ENCODE measurements at places on chromosomes 7 and 10. TPM values are rescaled to one million over a fixed set of nuclear protein-coding genes. Genes with fewer than 3 reads are reported as not detected.

- DNase-seq = no peak
Observed at GRCh38 chr10:84190621-84191020, 3.7 kb upstream of the CDHR1 start.

GRCh38 chr10:93620925-93621324 lies 8.6 kb downstream of the PDE6C start:
- no peak for DNase-seq

DNA sequence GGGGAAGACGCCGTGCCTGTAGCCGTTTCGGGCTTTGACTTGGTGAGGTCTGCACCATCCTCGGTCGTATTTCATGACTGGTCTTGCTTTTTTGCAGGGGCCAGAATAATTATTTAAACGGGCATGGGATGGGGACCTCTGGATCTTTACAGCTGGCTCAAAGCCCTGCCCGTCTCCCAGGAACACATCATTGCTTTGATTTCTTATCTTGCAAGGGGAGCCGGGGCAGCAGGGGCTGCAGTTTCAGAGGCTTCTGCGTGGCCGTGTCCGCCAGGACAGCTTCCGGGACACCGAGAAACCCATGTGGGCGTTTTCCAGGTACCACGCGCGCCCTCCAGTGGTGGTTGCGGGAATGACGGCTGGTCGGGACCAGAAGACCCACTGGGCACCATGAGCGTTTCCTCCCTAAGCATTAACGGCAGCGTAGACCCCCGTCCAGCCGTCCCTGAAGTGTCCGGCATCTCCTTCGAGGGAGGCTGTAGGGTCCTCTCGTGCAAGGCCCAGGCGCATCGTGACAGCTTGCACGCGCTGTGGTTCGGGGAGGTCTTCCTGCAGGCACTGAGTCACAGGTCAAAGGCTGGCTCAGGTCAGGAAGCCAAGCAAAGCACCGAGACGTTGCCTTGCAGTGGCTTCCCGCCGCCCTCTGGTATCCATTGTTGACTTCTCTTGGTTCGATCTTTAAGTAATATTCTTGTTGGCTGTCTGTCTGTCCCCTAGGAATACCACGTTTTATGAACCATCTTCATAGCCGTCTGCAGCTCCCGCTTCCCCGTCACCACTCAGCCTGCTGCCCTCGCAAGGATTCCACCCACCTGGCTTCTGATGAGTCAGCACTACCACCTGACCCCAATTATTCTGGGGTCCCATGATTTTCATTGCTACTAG lies 16.2 kb upstream of the ZFAND2A start:
- peak; percentile 81 for DNase-seq

DNA sequence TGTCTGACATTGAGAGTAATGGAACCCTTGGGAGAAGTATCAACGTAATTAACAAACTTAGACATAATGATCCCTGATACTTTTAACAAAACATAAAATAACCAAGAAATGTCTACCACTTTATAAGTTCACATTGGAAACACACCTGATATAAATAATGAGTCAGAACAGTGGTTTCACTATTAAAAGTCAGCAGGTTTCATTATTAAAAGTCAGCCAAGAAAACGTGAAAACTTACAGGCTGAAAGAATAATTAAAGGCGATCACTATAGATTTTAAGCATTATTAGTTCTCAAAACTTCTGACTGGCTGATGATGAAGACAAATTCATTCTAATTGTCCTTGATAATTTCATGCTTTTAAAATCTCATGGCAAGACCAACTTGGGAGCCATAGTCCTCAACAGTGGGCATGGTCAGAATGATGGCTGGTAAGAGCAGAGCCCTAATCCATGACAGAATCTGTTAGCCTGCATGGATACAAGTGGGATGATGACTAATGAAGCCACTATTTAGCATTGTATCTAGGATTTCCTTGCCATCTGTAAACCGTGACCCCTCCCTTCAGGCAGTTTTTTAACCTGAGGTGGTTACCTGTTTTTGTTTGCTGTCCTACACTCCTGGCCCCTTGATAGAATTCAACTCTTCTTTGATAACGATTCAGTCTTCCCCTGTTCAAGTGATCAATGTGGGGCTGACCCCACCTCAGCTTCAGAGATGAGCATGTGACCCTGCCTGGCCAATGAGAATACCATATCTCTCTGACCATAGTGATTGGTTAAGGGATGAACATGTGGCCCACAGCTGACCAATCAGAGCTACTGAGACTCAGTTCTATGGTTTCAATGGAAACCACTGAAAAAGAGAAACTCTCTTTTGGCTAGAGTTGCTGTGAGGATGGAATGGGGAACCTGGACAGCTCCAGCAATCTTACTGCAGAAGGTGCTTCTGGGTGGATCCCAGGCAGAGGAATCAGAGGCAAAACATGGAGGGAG lies 151.0 kb downstream of the PLPP4 start:
- peak; percentile 62 for DNase-seq

DNA sequence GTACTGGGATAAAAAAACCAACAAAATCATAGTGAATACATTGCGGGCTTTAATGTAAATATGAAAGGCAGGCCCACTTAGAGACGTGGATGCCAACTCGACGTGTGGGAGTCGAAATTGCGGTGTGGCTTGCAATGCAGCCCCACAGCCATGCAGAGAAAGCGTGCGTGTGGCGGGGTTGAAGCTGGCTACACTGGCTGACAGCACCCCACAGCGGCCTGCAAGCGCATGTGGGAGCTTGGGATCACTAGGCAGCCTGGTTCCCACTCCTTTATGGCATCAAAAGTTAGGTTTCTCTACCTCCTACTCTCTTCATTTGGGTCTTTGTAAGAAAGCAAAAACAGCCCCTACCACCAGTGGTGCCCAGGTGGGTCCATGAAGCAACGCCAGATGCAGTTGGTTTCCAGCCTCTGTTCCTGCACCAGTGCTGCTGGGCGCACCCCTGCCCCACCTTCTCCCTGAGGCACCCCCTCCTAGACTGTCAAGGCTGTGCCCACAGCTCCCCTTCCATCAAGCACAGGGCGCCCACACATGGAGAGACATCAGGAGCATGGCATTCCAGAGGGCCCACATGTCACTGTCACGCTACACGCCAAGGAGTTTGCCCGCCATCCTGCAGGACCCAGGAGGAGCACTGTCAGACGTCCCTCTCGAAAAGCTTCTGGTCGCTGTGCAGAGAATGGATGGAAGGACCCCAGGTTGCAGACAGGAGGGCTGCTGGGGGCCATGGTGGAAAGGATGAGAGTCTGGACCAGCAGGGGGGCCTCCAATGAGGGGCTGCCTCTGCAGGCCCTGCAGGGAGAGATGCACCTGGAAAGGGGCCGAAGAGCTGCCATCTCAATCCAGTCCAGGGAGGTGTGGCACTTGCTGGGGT lies 142.9 kb downstream of the PAXIP1 start:
- DNase-seq = no peak

GRCh38 chr7:101536232-101536631 lies 92.9 kb downstream of the MYL10 start:
- no peak for DNase-seq

GRCh38 chr7:42236266-42236975 lies 588 bp downstream of the GLI3 start:
- peak; percentile 85 for DNase-seq

- DNase-seq = no peak
Observed at GRCh38 chr7:151764056-151764920, 112.6 kb downstream of the PRKAG2 start.

DNA sequence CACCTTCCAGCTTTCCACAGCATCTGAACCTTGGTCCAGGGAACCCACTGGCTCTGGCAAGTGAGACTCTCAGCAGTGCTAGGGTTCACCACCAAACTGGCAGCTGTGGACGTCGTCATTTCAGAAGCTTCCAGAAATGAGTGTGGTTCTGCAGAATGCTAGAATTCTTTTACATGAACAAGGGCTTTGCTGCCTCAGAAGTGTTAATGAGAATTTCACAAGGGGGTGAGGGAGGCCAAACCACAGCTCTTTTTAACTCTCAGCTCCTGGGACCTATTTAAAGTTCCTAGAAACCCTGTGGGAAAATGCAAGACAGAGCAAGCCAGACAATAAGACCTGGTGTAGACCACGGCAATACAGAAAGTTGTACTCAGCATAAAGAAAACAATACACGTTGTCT lies 129.3 kb upstream of the BET1 start:
- DNase-seq = no peak

GRCh38 chr10:102410429-102411073 lies 8.0 kb downstream of the PSD start:
- DNase-seq = peak; percentile 31

- no peak for DNase-seq
Observed at GRCh38 chr7:66157060-66157459, 42.4 kb downstream of the CRCP start.

- peak; percentile 87 for DNase-seq
Observed at GRCh38 chr7:87702326-87702725, 74.1 kb downstream of the RUNDC3B start.

- DNase-seq = no peak
Observed at GRCh38 chr7:129707910-129708499, 96.5 kb downstream of the NRF1 start.

Gene TEX36
- not detected for total RNA-seq

Gene LRRC17
- not detected for total RNA-seq

Gene SYT15
- total RNA-seq = 1.2 TPM

Gene DDC
- not detected for total RNA-seq

Gene PIP4K2A
- 19.8 TPM for total RNA-seq

Gene FMC1
- 9.5 TPM for total RNA-seq

Gene PSD
- 1.0 TPM for total RNA-seq

Gene EBLN1
- not detected for total RNA-seq

Gene FOXI2
- total RNA-seq = not detected

Gene BTBD16
- total RNA-seq = not detected
